ENCODE measurements at places on chromosomes 7 and 10.

GRCh38 chr7:29156907-29157452, 10.6 kb upstream of the CPVL start:
- H3K27me3 ChIP-seq: peaks cover 48% of the 10 kb centered on the region
- no peaks in the 10 kb centered on the region for H3K4me1 ChIP-seq
- no peak overlapping the region for H3K27ac ChIP-seq
- H3K4me3 ChIP-seq: no peak overlapping the region

DNA sequence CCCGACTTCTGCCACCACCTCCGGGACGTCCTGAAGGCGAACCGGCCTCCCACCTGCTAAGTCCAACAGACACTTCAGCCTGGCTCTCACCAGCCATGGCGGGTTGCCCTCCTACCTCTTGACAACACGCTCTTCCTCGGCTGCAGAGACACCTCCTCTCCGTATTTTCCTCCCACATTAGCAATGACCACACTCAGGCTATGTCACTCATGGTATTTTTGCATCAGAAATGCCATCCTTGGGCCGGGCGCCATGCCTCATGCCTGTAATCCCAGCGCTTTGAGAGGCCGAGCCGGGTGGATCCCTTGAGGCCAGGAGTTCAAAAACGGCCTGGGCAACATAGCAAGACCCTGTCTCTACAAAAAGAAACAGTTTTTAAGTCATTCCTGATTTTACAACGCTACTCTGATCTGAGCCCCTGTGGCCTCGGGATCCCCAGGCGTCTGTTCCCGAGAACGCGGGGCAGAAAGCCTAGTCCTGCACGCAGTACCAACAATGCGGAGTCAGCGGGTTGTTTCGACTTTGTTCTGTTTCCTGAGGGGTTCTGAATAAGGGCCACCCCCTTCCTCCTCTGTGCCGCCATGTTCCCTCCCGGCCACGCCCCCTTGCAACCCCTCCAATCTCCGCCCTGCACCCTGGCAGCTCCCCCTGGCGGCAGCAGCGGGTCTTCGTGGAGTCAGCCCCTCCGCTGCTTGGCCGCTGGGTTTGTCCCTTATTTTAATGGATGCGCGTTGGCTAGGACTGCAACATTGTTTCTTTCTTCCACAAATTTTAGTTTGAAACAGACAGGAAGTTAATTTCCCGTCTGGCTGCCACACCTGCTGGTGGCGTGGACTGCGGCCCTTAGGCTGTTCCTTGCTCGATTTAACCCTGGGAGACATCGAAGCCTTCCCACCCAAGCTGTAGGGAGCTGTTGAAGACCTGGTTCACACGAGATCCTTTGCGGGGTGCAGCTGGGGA, 9.7 kb upstream of the ZFAND2A start:
- H3K27ac ChIP-seq: peak overlapping the region; percentile 76
- peak overlapping the region; percentile 83 for H3K4me3 ChIP-seq
- no peaks in the 10 kb centered on the region for H3K36me3 ChIP-seq
- H3K27me3 ChIP-seq: no peaks in the 10 kb centered on the region
- H3K4me1 ChIP-seq: peaks cover 9% of the 10 kb centered on the region
- DNase-seq: peak; percentile 84

DNA sequence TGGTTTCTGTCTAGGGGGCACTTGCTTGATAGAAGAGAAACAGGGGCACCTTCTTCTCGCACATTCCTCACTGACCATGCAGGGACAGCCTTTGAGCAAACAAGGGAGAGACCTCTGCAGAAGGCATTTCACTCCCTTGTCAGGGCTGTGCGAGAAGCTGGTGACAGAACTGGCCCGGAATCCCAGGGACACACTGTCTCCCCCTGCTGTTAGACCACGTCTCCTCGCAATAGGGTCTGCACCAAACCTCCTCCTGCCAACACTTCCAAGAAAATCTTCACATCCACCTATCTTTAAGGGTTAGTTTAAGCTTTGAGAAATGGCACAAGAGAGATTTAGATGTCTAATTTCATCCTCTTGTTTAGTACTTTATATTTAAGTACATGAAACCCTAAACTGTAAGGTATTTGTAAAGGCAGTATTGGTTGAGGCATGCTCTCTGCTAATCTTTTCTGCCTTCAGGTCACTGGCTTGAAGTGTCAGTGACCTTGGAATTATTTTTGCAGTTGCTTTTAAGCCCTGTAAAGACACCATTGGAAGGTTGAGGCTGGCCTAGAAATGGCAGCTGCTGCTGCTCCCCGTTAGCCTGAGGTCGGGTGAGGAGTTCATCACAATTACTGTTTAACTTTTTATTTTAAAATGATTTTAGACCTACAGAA, 37.0 kb downstream of the RBM20 start:
- H3K27ac ChIP-seq: peak overlapping the region; percentile 14
- H3K4me1 ChIP-seq: peaks cover 19% of the 10 kb centered on the region
- no peak for DNase-seq
- no peak overlapping the region for H3K4me3 ChIP-seq
- H3K36me3 ChIP-seq: no peaks in the 10 kb centered on the region
- peaks cover 44% of the 10 kb centered on the region for H3K27me3 ChIP-seq

DNA sequence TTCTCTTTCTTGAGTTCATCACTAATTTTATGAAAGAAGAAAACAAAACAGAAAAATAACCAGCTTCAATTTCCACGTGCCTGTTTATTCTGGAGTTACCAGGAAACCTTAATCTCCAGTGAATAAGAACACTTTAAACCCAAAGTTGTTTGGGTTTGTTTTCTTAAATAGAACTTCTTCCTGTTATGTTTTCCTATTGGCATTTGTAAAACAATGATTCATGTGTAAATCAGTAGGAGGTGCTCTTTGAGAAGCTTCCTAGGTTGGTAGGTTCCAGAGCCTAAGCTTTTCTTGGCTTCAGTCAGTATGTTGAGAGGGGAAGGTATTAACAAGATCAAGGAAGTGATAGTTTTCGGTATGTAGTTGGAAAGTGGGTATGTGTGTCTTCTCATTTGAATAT, 119.0 kb downstream of the BICC1 start:
- H3K27me3 ChIP-seq: no peaks in the 10 kb centered on the region
- no peak overlapping the region for H3K4me3 ChIP-seq
- DNase-seq: no peak
- H3K36me3 ChIP-seq: no peaks in the 10 kb centered on the region
- no peak overlapping the region for H3K27ac ChIP-seq

DNA sequence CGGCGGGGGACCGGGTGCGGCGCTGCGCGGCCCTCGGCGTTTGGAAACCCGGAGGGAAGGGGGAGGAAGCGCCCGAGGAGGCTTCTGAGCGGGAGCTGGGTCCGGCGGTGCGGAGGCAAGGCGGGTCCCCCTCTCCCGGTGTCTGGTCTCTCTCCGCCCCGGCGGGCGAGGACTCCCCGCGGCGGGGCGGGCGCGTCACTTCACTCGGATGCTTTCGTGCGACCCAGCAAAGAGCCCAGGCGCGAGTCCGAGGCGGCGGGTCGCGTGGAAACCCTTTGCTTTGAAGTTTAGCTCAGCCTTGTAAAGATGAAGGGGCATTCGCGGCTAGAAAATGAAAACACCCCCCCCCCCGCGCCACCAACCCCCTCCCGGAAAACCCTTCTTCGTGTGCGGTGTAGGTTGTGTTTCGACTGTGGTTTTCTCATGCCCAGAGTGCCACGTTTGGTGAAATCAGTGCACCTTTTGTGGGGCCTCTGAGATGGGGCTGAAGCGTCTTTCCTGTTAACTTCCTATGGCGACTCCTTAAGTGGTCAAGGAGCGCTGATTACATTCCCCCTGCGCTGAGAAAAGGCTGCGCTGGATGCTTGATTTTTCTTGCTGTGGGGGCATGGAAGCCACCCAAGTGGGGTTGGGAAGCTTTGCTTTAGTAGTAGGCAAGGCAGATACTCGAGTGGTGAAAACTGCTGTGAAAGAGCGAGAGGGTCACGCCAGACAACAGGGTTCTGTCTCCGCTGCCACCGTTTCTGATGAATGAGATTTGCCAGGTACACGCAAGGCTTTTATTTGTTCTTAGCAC, 876 bp downstream of the GNAI1 start:
- H3K4me3 ChIP-seq: peak overlapping the region; percentile 91
- DNase-seq: peak; percentile 4
- peaks cover 38% of the 10 kb centered on the region for H3K27me3 ChIP-seq

DNA sequence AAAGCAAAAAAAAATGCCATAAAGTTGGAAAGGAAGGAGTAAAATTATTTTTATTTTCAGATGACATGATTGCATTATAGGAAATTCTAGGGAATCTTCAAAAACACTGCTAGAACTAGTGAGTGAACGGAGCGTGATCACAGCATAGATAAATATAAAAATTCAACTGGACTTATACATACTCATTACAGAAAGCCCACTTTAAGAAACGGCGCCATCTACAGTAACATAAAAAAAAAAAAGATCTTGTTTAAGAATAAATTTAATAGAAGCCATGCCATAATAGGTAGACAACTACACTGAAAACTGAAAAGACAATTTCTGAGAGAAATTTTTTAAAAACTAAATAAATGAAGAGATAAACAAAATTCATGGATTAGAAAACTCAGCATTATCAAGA, 623.1 kb upstream of the MGMT start:
- no peaks in the 10 kb centered on the region for H3K4me1 ChIP-seq
- no peak overlapping the region for H3K4me3 ChIP-seq
- no peaks in the 10 kb centered on the region for H3K36me3 ChIP-seq
- no peak for DNase-seq
- H3K27ac ChIP-seq: no peak overlapping the region

DNA sequence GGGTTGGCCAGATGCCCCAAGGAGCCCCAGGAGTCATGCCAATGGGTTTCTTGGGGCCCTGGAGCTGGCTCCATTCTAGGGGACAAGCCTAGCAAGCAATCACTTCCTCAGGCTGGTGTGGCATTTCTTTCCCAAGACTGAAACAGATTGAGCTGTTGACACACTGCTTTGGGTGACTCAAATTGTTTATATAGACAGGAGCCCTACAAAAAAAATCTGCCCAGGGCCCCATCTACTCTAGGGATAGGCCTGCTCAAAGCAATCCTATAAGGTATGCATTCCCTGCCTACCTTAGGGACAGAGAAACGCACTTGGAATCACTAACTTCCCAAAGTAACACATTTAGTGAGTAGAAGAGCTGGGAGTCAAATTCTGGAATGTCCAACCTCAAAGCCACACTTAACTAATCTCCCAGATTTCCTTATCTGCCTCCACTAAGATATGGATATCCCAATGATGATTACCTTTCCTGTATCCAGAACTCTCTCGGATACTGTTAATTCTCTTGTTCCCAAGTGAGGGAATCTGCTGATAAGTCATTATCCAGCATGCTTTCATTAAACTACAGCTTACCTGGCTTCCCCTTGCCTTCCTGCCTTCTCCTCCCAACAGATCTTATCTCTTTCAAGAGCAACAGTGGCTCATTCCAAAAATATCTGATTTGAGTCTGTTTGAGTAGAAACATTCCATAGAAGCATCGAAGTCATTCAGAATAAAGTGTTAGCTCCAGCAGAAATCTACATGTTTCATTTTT, 3.1 kb downstream of the ABLIM1 start:
- no peak for DNase-seq
- H3K4me1 ChIP-seq: no peaks in the 10 kb centered on the region
- no peaks in the 10 kb centered on the region for H3K36me3 ChIP-seq

- peaks cover 17% of the 10 kb centered on the region for H3K27me3 ChIP-seq
- no peak overlapping the region for H3K27ac ChIP-seq
- no peak for DNase-seq
- no peaks in the 10 kb centered on the region for H3K36me3 ChIP-seq
- H3K4me3 ChIP-seq: no peak overlapping the region
- H3K4me1 ChIP-seq: no peaks in the 10 kb centered on the region
These were observed 28.3 kb downstream of the TBATA start for GRCh38 chr10:70756700-70757360.

DNA sequence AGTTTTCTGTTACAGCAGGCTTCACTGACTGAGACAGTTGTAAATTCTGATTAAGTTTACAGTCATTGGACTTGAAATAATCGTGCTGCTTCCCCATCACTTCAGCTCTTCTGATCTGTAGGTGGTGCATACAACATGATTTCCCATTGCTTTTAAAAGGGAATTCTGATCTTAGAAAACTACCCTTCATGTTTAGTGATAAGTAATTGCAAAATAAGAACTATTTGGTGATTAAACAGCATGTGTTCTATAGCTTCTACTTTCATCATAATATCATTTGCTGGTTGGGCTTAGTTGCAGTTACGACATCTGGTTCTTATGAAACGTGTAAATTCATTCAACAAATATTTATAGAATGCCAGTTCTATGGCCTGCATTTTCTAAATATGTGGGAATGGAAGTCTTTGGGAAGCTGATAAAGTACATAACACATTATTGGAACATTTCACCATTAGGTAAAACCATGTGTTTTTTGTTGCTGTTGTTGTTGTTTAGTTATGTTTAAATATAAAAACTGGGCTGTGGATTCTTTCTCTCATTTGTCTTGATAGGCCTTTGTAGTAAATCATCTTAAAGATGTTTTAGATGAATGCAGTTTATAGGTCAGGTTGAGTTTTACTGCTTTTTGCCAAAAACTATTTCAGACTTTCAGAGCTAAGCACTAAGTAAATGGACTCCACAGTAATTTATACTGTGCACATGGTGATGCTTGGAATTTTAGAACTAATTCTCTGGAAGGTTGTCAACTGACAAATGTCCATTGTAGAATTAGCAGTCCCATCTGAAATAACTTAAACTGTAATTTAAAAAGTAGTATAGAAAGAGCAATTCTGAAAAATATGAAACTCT, 13.1 kb downstream of the GNAI1 start:
- H3K4me1 ChIP-seq: no peaks in the 10 kb centered on the region
- H3K27me3 ChIP-seq: no peaks in the 10 kb centered on the region
- no peak for DNase-seq
- no peak overlapping the region for H3K27ac ChIP-seq
- no peaks in the 10 kb centered on the region for H3K36me3 ChIP-seq

DNA sequence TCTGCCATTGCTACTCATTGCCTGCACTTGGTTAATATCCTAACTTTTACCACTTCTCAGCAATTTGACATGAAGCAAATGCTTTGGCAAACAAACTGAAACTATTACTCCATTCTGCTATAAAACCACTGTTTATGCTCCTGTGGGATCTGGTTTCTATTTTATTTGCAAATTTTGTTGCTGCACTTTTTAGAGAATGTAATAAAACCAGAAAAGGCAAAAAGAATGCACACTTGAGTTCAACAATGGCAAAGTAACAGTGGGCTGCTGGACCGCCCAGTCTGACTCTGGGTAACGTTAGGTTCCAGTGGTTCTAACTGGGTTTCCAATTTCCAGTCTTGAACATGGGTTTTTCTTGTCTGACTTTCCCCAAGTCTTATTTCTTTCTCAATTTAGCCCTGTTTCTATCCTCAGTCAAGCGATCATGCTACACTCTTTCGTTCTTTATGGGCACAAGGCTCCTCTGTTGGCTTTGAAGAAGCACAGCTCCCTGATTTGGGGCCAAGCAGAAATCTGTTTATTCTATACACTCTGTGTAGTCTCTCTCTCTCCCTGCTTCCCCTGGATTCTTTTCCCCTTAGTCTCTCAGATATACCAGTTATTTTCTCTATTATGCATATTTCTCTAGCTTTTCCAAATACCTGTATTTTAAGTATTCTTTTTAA, 129.2 kb upstream of the FAM3C start:
- no peak overlapping the region for H3K4me3 ChIP-seq
- no peaks in the 10 kb centered on the region for H3K36me3 ChIP-seq
- peaks cover 8% of the 10 kb centered on the region for H3K27me3 ChIP-seq

- H3K4me3 ChIP-seq: no peak overlapping the region
- H3K27me3 ChIP-seq: peaks cover 9% of the 10 kb centered on the region
- H3K36me3 ChIP-seq: no peaks in the 10 kb centered on the region
- no peak for DNase-seq
These were observed 50.0 kb downstream of the JAKMIP3 start for GRCh38 chr10:132115732-132116131.

All from naive B cell (primary cell).